Cortex of kidney (tissue), 1 donor: ENCODE measurements at places on chromosomes 1 and 21.

DNA sequence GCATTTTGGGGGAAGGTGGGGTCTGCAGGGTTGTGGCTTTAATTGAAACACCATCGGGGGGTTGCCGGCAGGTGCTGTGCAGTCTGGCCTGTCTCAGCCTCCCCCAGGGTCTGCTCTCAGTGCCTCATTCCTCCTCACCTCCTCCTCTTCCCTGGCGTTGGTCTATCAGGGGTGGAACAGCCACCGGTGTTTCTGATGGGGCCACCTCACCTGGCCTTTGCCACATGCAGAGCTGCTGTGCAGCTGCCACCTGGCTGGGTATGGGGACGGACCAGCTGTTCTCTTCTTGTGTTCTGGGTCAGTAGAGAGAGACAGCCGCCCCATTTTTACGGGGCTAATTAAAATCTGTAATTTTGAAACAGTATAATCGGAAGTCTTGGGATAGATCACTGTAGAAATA is 53.9 kb downstream of the SPSB1 start:
- no peak for DNase-seq

GRCh38 chr1:42669936-42670335 is 11.7 kb downstream of the PPIH start:
- no peak for DNase-seq

DNA sequence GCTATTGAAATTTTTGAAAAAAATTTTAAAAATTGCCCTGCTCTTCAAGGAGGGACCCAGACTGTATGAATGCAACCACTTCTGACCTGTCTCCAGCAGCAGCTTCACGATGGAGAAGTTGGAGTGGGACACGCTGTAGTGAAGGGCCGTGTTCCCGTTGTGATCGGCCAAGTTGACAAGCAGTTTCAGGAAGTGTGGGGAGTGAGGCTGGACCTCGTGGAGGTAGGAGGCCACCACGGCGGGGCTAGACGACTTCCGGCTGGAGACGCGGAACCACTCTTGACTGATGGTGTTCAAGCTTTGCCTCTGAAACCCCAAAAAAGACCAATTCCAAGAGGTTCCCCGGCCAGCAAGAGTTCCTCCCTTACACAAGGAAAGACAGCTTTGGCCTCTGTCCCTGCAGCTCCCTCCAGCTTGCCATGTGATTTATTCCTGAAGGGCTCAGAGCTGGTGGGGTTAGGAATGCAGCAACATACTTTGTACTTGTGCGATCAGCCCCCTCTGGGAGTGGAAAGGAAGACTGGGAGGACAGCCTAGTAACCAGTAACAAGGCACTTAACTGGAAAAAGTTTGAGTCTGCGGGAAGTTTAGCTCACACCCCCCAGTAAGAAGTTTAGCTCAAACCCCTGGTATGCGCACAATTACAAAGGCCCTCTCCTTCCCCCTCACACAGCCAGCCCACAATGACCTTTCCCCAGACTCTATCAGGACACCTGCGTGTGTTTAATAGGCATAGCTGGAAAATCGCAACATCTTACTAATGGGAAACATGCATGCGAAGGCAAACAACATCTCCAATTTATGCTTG is 56.0 kb downstream of the KANK4 start:
- DNase-seq, result no peak

- DNase-seq, result no peak
These were observed 207.8 kb downstream of the DENND1B start for GRCh38 chr1:197567442-197567841.

DNA sequence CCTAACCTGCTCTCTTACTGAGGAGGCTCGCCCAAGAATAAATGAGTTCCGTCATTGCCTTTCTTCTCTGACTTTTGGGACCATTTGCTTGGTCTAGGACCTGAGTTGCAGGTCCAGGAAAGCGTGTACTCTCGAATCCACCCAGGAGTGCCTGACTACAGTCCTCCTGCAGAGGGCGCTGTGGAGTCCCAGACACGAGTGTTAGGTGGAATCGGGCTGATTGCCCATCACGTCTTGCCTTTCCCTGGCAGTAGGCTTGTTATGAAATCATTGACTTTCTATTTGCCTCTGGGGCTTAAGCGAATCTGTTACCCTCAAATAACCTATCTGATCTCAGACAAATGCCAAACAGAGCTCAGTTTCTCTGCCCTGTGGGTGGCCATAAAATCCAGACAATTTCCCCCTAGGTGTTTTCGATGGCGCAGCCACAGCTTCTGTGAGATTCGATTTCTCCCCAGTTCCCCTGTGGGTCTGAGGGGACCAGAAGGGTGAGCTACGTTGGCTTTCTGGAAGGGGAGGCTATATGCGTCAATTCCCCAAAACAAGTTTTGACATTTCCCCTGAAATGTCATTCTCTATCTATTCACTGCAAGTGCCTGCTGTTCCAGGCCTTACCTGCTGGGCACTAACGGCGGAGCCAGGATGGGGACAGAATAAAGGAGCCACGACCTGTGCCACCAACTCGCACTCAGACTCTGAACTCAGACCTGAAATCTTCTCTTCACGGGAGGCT is at the start of gene IL20:
Gene IL20 (plus strand): TSS at position 685 of the 733 bp plus-strand sequence. CDS start 230 bp downstream, outside the sequence.
- DNase-seq, result no peak

GRCh38 chr21:25637851-25638659 is 1.0 kb upstream of the JAM2 start:
- no peak for DNase-seq

- no peak for DNase-seq
These were observed 6.8 kb upstream of the ACKR1 start for GRCh38 chr1:159197561-159198557.

GRCh38 chr1:150552128-150552910 is 3.1 kb downstream of the ADAMTSL4 start:
- no peak for DNase-seq

GRCh38 chr1:156389311-156389710 is 20.3 kb downstream of the RHBG start:
- no peak for DNase-seq

GRCh38 chr1:37353871-37354270 is 120.5 kb upstream of the ZC3H12A start:
- no peak for DNase-seq

DNA sequence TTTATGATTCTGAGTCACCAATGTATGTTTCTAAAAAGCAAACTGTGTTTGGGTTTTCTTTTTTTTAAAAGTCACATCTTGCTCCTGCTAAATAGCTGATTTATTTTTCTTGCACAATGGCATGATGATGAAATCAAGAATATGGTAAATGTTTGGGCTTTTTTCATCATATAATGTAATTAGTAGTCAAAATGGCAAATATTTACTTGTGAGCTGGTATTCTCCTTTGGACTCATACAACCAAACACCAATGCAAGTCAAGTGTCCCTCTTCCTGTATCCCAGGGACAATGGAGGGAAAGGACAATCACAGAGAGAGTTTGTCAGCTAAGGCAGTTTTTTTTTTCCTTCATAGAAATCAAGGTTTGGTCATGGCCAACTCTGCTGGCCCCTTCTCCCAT is 94.6 kb upstream of the RALGPS2 start:
- no peak for DNase-seq

DNA sequence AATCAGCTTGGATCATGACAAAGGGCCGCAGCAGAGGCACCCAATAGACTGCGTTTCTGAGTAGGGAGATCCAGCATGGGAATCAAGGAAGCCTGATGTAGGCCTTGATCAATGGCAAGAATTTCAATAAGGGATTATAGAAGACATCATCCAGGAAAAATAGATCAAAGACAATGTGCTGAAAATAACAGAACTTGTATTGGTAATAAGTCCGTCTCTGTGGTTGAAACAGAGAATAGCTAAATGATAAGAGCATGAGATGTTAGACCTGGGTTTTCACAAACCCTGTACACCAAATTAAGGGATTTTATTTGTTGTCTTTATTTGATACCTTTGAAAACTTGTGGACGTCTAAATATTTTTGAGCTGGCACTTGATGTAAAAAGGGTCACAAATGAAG is 228.0 kb upstream of the SGIP1 start:
- no peak for DNase-seq

DNA sequence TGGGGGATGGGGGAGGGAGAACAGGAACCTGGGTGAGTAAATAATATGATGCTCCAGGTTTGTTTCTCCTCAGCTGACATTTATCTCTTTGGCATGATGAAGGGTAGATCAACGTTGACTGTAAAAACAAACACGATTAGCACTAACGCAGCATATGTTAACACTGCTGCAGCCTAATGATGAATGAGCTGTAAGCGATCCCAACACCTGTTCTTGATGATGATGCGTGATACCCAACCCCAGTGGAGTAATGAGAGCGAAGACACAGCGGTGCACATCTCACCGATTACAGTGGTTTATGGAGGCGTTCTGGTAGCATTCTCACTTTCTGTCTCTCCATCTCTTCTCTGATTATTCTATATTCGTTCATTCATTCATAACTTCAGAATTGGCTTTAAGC is 640.4 kb downstream of the USP25 start:
- no peak for DNase-seq

GRCh38 chr1:145962157-145963102 is 1.9 kb downstream of the ANKRD34A start:
- no peak for DNase-seq

DNA sequence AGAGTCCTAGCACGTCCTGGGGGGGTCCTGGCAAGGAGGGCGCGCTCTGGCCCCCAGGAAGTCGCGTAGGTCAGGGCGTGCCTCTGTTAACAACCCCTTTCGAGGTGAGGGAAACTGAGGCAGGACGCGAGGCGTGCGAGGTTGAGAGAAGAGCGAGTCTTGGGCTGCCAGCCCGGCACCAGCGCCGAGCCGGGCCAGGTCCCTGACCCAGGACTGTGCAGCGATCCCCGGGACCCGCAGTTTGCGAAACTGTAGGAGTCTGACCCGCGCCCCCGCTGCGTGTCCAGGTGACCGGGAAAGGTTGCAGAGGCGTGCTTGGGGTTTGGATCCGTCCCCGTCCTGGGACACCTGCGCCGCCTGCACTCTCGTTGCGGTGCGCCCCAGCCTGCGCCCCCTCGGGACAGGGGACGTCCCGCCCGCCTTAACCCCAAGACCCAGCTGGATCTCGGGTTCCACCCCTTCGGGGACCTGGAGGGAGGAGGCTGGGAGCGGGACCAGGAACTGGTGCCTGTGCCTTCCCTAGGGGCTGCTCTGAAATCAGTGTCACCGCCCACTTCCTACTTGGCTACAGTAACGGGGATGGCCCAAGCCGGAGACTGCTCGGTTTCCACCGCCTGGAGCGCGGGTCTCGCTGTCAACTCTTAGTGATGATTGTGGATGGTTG is 493 bp downstream of the DISC1 start:
- DNase-seq, result no peak

GRCh38 chr1:22629886-22630285 is 6.5 kb upstream of the C1QA start:
- DNase-seq, result no peak

DNA sequence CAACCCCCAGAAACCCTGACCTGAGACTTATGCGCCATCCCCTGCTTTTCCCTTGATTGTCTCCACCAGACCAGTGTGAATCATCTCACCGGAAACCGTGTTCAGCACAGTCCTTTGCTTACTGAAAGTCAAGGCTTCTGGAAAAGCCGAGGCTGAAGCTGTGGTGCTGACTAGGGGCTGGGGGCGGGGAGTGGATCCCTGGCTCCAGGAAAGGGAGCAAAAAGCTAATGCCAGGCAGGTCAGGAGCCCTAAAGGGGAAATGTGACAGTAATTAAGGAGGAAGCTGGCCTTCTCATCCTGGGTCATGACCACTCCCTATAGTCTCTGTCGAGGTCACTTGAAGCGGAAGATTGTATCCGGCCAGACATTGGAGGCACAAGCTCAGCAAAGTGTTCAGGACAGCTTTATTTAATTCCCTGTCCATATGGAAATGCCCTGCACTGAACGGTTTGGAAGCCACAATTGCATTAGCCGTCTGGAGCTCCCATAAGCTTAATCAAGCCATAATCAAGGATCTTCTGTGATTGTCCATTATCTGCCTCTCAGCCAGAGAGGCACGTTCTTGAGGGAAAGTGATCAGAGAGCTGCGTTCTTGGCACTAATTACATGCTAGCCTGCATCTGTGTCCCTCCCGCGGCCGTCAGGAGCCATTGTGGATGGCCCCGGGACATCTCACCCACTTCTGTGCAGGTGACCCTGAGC is 403.6 kb downstream of the RRAGC start:
- DNase-seq, result no peak

DNA sequence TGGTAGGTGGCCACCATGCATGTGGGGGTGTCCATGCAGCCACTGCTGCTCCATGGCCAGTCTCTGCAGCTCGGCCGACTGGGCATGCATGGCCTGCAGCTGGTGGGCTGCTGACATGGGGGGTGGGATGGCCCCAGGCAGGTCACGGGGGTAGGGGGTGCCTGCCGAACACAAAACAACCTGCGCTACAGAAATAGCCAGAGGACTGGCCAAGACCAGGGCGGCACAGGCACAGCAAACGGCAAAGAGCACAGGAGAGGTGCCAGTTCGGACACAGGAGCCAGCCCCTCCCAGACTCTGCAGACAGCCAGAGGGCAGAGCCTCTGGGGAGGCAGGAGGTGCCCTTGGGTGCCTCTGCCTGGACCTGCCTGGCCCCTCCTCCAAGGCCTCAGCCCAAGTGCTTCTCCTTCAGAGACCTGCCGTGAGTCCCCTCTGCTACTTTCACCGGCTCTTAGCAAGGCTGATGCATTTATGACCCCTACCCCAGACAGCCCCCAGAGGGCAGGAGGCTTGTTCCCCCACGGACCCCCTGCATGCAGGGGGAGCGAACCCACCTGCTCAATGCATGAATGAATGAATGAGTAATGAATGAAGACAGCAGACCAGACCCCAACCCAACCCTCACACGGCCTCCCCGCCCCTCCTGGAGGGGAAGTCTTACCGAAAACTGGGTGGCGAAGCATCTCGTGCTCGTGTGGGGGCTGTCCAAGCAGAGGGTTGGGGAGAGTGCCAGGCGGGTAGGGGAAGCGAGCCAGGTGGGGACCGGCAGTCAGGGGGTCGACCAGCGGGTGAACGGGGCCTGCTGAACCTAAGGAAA is 37.7 kb downstream of the SLC45A1 start:
- DNase-seq, result no peak

GRCh38 chr1:29240986-29241385 is 4.7 kb downstream of the PTPRU start:
- no peak for DNase-seq

- DNase-seq, result no peak
These were observed 391.6 kb downstream of the PBX1 start for GRCh38 chr1:164950541-164950986.

- no peak for DNase-seq
These were observed 1049.6 kb upstream of the ADGRL4 start for GRCh38 chr1:80056179-80056578.

DNA sequence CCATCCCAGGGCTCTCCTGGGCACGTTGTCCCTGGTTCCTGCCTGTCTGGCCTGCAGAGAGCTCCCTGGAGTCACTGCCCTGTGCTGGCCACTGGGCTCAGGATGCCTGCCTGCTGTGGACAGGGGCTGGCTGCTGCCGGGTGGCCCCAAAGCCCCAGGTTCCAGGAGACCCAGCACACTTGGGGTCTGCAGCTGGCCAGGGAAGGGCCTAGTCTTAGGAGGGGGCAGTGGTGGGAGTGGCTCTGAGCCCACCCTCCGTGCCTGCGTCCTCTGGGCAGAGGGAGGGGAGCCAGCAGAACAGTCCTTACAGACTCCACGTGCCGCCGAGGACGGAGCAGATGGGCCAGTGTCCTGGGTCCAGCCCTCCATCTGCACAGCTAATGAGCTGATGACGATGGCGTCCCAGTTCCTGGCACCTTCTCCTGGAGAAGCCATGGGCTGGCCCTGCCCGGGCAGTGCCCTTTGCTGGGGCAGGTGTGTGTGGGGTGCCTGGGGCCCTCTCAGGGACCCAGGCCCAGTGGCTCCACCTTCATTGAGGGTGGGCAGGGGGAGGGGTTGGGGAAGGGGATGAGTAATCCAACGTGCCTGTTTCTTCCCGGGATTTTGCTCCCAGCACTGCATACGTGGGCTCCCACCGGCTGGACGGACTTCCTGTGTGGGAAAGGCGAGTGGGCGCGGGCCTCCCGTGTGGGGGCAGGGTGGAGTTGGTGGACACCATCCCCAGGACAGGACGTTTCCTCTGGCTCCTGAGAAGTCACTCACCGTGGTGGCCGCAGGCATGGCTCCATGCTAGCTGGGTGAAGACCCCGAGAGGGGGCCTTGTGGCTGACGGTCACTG is 6.8 kb upstream of the PLCH2 start:
- no peak for DNase-seq
